ENCODE measurements at places on chromosomes 1 and 21.

DNA sequence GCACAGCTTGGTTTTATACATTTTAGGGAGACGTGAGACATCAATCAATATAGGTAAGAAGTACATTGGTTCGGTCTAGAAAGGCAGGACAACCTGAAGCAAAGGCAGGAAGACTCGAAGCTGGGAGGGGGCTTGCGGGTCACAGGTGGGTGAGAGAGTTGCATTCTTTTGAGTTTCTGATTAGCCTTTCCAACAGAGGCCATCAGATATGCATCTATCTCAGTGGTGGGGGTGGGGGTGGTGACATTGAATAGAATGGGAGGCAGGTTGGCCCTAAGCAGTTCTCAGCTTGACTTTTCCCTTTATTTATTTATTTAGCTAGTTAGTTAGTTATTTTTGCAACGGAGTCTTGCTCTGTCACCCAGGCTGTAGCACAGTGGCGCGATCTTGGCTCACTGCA lies 85.6 kb downstream of the WDR4 start:
- DNase-seq: no peak

DNA sequence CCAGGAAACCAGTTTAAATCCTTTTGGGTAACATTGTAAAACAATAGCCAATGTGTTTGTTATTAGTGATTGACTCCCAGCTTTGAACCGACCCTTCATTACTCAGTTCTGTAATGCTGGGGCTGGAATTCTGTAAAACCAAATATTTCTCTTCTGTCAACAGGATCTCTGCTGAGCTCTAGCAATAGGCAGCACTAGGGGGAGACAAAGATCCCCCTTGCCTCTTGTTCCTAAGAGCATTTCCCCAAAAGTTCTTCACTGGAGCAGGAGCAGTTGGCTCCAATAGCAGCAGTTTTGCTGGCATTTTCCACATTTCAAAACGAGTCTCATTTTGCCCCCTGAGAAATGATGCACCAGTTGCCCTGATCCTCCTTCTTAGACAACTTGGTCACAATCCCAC lies 1671.1 kb downstream of the MRPL39 start:
- DNase-seq: no peak

- DNase-seq: no peak
These were observed 796.2 kb downstream of the PLA2G4A start for GRCh38 chr1:187624812-187625545.

GRCh38 chr21:42534421-42535378 lies 21.0 kb downstream of the SLC37A1 start:
- DNase-seq: peak; percentile 38

- DNase-seq: no peak
These were observed 33.0 kb upstream of the LRIG2 start for GRCh38 chr1:113040041-113040440.

DNA sequence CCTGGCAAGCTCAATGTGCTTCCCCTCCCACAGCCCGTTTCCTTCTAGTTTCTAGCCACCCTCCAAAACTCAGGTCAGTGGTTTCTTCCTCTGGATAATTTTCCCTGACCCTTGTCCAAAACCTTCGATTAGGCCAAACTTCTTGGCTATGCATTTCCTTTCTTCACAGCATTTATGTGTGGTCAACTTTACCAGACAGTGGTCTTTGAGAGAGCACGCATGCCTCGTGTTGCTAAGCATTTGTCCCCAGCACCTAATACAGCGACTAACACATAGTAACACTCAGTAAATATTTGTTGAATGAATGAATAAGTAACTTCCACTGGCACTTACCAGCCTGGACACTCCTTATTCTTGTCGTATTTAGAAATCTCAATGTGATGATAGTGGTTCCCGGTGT lies 610.7 kb downstream of the PLPP3 start:
- no peak for DNase-seq

GRCh38 chr1:64077281-64077940 lies 126.0 kb upstream of the UBE2U start:
- no peak for DNase-seq

- no peak for DNase-seq
These were observed 74.3 kb upstream of the CAPZB start for GRCh38 chr1:19559641-19560040.

DNA sequence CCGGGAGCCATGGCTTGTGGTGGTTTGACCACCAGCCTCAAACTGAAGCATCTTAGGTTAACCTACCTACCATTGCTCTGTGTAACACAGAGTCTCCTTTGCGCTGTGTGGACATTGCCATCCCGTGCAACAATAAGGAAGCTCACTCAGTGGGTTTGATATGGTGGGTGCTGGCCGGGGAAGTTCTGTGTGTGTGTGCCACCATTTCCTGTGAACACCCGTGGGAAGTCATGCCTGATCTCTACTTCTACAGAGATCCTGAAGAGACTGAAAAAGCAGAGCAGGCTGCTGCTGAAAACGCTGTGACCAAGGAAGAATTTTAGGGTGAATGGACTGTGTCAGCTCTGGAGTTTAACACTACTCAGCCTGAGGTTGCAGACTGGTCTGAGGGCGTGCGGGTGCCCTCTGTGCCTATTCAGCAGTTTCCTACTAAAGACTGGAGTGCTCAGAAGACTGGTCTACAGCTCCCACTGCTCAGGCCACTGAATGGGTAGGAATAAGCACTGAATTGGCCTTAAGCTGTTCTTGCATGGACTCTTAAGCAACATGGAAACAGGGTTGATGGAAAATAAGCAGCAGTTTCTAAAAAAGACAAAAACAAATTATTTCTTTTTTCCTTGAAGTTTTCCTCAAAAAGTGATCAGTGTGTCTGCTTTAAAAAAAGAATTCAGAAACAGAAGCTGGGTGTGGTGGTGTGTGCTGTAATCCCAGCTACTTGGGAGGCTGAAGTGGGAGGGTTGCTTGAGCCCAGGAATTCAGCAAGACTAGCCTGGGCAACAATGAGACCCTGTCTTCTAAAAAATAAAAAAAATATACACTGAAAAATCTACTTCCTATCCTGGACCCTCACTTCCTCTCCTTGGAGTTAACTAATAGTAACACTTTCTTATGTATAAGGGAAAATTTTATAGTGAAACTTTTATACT lies 14.6 kb downstream of the CEP350 start:
- DNase-seq: no peak

GRCh38 chr1:244920911-244921761 lies 56.8 kb upstream of the HNRNPU start:
- DNase-seq: no peak

GRCh38 chr1:209431813-209432442 lies 151.6 kb upstream of the CAMK1G start:
- no peak for DNase-seq

GRCh38 chr1:56676571-56677035 lies 31.5 kb downstream of the PRKAA2 start:
- no peak for DNase-seq

- no peak for DNase-seq
These were observed 128.0 kb downstream of the SETD4 start for GRCh38 chr21:35932232-35932911.

Measured in coronary artery (tissue), 2 donors.